Stimulated activated CD4-positive, alpha-beta T cell treated with anti-CD3 and anti-CD28 coated beads, Interleukin-4, amount 100 ng/mL, for 24 hours (primary cell): ENCODE measurements at places on chromosomes 2 and 18.

DNA sequence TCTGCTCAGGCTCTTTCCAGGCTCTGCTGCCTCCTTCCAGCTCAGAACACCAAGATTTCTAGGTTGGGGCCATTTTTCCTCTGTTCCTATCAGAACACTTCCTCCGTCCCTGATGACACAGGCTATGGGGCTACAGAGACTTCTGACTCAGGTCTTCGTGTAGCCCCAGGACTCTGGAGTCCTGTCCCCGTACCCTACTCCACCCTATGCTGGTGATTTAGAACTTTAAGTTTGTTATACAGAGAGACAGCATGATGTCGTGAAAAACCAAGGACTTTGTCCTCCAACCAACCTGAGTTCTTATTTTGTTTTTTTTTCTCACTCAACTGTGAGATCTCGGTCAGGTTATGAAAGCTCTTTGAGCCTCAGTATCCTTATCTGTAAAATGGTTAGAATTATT is 78.7 kb downstream of the HS1BP3 start:
- no peak for DNase-seq

- DNase-seq: no peak
Observed at GRCh38 chr2:45083175-45083574, 73.9 kb upstream of the SIX2 start.

DNA sequence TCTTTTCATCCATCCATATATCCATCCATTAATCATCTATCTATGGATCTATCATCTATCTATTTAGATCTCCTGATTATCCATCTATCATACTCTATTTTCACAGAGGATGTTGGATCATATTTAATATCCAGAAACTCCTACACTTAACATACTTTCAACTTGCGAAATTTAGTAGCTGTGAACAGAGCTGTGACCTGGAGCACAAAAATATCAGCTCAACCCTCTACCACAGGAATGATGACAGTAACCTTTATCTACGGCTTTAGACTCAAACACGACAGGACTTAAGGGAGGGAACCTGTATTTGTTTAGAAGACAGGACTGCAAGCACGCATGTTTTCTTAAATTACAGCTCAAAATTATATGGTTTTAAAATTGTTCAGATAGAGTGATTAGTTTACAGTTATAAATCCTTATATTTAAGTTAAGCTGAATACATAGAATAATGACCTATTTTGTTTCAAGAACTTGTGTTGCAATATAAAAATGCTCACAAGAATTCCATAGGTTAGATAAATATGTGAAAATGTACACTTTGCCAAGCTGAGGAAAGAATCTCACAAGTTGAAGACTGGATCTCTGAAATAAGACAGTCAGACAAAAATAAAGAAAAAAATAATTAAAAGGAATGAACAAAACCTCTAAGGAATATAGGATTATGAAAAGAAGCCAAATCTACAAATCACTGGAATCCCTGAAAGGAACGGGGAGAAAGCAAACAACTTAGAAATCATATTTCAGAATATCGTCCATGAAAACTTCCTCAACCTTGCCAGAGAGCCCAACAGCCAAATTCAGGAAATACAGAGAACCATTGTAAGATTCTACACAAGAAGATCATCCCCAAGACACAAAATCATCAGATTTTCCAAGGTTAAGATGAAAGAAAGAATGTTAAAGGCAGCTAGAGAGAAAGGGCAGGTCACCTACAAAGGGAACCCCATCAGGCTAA is 142.0 kb downstream of the COL6A3 start:
- DNase-seq: no peak

- DNase-seq: no peak
Observed at GRCh38 chr2:233080836-233081229, 20.7 kb downstream of the INPP5D start.

- DNase-seq: no peak
Observed at GRCh38 chr18:37754141-37754540, 188.5 kb upstream of the CELF4 start.

DNA sequence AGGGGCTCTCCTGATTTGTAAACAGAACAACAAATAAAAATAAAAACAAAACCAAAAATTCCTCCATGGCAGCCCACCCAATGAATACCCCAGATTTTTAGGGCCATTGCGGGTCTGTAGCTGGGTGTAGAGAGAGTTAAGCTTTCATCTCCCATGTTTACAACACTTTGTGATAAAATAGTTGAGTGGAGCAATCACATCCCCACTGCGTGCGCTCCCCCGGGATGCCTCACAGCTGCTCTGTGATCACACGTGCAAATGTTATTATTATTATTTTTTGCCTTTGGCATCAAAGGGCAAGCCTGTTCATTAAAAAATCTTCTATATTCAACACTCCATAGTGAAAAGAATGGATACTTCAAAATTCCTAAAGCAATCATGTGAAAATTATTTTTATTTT is 118.0 kb downstream of the MBP start:
- no peak for DNase-seq

GRCh38 chr18:79887181-79888000 is 64.1 kb downstream of the SLC66A2 start:
- no peak for DNase-seq

DNA sequence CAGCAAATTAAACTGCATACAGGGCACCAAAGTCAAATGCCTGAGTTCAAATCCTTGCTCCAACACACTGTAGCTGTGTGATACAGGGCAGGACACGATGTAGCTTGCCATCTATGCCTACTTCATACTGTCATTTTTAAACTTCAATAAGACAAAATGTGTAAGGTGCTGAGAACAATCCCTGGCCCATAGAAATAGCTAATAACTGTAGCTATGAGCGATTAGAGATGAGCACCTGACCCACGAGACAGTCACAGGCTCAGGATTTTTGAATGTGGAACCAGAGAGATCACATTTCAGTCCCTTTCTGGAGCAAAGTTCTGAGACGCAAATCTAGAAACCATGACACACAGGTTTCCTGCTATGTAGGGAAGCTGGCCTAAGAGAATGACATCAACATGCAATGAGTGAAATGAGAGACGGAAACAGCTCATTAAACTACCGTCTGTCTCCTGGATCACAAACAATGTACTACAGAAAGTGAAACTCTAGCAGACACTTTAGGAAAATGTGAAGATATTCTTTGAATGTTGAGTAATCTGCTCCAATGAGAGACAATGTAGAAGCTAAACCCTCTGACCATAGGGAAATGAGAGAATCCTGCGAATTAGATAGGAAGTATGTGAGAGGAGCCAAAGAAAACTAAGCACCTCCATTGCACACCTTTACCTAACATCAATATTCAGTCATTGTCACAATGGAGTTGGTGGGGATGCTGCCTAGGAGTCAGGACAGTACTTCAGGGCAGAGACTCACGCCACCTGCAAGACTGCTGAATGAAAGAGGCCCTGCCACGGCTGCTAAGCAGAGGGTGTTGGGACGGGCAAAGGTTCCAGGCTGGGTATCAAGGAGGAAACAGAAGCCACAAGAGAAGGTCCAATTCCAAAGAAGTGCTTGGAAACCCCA is 25.5 kb downstream of the B4GALT6 start:
- no peak for DNase-seq

DNA sequence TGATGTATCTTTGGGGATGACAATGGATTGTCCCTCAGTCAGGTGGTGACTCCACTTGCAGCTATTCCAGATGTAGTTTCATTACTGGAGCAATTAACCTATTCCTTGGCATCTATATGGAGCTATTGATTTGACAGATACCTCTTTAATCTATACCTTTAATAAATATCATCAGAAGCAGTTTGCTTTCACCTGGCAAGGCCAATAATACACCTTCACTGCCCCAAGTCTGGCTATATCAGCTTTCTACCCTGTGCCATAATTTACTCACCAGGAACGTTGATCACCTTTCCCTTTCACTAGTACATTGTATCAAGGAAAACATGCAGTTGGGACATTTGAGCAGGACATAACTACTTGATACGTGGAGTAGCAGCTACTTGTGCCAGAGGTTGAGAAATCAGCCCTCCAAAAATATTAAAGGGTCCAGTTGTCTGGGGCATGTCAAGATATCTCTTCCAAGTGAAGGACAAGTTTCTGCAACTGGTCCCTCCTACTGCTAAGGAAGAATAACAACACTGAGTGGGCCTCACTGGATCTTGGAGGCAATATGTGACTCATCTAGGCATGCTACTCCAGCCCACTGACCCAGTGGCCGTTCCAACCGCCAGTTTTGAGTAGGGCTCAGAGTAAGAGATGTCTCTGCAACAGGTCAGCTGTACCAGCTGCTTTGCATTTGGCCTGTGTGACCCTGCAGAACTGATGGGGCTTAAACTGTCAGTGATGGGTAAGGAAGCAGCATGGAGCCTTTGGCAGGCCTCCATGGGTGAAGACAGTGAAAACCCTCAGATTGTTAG is 67.0 kb downstream of the PSMG2 start:
- DNase-seq: no peak

DNA sequence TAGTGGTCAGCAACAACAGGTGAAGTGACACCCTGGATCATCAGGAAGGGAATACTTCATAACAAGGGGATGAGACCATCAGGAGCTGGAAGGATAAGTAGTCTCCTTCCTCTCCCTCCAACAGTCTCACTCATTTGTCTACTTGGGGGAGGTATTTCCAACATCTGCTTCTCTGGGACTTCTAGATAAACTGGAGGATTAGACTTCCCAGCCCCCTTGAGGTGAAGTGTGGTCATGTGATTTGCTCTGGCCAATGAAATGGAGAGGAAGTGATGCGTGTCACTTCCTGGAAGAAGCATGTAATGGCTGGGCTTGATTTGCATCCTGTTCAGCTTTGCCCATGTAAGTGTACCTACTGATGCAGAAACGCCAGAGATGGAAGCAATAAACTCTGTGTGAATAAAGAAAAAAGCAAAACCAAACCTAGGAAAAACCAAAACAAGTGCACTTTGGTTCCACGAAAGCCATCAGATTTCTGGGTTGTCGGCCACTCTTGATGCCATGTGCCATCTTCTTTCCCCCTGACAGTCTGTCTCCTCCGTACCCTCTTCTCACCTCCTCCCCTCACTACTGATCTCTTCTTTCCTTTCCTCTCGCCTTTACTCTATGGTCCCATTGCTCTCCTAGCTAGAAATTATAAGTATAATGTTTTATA is 76.1 kb upstream of the DNMT3A start:
- DNase-seq: no peak

DNA sequence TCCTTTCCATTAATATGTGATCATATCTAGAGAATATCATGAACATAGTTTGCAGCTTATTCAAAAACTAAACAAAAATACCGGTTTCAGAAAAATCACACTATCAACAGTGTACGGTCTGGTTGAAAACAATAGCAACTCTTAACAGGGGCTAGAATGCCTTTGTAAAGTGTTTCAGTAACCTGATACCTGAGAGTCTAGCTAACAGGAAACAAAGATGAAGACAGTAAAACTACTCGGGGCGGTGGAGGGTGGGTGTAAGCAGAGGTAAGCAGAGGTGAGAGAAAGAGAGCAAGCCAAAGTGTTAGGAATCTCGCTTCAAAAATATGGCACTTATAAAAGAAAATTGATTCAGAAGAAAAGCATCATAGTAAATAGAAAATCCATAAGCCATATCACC is 109.0 kb upstream of the RGPD4 start:
- no peak for DNase-seq

DNA sequence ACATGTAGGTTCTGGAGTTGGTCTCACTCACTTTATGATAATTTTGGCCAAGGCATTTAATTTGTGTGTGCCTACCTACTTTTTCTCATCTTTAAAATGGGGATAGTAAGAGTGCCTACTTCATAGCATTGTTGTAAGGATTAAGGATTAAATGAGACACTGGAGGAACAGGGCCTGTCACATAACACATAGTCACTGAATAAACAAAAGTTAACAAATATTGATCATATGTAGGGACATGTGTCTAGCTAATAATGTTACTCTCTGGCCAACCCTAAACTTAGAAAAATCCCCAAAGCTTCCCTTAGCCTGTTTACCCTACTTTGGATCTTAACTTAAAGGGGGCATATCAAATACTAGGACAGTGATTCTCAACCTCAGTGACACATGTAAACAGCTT is 169.9 kb downstream of the MYO1B start:
- no peak for DNase-seq

DNA sequence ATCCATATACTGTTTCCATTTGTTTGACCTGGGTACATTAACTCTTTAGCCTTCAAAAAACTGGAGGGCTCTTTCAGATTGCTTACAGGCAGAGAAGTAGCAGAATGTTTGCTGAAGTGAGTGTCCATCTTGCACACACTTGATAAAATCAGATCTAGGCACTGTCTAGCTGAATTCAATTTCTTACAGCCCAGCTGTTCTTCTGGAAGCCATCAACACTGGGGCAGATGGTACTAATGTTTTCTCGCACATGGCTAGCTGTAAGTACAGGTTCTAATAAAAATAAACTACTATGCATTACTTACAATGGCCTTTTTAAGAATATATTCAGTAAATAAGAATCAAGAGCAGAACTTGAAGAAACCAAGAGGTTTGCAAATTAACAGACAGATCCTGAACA is 175.9 kb downstream of the NBAS start:
- no peak for DNase-seq

GRCh38 chr2:119126650-119127049 is 31.9 kb downstream of the C1QL2 start:
- DNase-seq: peak; percentile 15
